Neuronal stem cell (in vitro differentiated cells): ENCODE measurements at places on chromosomes 12 and 14.

DNA sequence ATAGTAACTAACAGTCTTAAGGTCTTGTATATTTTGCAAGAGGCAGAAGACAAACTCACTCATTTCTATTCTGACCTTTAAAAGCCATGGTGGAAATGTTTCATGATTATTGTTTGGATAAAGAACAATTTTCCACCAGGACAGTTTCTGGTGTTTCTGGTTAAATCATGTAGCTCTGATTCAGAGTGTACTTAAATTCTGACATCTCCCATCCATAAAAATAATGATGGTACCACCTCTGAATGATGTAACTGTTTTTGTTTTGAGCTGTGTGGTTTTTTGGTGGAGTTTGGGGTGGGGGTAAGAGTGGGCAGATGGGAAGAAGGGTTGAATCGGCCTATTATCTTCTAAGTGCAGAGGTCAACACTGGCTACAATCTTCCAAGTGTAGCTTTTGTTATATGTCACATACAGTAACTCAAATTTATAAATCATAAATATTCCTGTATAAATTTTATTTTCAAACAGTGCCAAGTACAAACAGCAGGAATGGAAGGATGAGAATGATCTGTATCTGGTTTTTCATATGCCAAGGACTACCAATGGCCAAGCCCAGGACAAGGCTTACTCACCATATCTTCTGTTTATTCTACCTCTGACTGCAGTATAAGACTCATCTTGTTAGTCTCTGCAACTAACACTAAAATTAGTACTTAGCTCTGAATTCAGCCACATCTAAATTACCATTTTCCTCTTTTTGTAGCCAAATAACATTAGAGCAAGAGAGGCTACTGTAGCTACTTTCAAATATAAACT is 108.7 kb downstream of the BCAT1 start:
- no peak for DNase-seq

DNA sequence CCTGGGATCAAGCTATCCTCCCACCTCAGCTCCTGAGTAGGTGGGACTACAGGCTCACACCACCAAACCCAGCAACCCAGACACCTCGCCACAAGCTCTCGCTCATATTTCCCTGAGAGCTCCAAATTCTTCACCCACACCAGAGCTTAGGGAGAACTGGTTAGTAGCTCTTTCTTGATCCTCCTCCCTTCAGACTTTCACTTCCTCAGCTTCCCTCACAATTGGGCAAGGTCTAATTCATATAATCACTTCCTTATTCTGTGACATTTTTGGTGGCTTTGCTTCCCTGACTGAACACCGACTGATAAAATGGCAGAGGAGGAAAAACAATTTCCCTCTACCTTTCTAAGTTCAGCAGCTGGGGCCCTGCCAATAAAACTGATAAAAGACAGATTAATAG is 88.5 kb downstream of the GXYLT1 start:
- DNase-seq, result no peak

- no peak for DNase-seq
Measured at GRCh38 chr14:100634026-100634425, 46.8 kb upstream of the BEGAIN start.

GRCh38 chr14:61872452-61872851 is 110.2 kb downstream of the SNAPC1 start:
- DNase-seq, result no peak

GRCh38 chr12:12741660-12742059 is 24.5 kb downstream of the CDKN1B start:
- no peak for DNase-seq

DNA sequence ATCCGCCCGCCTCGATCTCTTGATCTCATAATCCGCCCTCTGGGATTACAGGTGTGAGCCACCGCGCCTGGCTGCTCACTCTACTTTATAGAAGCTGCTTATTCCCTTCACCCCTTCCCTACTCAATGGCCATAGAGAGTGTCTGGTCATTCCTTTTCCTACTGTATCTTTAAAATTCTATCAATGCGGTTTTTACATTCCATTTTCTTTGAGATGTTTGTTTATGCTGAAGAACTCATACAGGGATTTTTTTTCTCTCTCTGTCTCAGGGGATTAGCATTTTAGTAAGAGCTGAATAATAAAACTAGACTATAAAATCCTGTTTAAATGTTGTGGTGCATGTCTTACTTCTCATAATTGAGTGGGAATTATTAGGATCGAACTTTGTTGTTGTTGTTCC is 218.6 kb upstream of the FOXN3 start:
- no peak for DNase-seq

GRCh38 chr12:15488481-15488880 is 166.2 kb downstream of the PTPRO start:
- DNase-seq, result no peak

DNA sequence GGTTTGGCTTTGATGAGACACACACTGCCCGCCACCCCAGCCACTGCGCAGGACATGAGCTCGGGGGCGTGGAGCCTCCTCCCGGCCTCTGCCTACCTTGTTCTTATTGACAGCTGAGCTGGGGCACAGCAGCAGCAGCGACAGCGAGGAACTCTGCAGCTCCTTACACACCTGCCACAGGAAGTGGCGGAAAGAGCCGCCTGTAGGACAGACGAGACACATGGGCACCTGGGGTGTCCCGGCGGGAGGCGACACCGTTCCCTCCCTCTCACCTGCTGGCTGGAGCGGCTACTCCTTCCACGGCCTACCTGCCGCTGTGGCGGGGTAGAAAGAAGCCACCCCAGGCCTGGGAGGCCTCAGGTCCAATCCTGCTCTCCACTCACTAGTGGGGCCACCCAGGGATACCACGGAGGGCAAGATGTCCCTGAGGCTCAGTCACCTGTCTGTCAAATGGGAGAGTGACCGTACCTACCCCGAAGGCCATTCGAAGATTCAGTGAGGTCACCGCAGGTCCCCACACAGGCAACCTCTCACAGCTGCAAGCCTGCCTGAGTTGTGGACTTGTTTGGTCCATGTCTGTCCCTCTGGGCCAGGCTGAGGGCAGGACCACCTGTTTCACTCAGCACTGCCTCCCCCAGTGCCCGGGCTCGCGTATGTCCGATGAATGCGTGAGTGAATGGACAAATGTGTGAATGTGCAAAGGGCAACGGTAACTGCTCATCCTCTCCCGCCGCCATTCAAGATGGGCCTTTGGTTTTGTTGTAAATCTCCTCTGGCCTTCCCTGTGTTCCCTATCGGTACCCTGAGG is 42.6 kb downstream of the TRAFD1 start:
- DNase-seq, result no peak
